ENCODE measurements at places on chromosomes 3 and 15.

GRCh38 chr3:78519281-78519680 lies 1248.5 kb downstream of the ROBO1 start:
- no peak overlapping the region for H3K4me3 ChIP-seq
- no peak overlapping the region for H3K27ac ChIP-seq
- no peak for DNase-seq

- no peak for DNase-seq
- H3K27me3 ChIP-seq = no peaks in the 10 kb centered on the region
- H3K4me1 ChIP-seq = no peaks in the 10 kb centered on the region
- no peak overlapping the region for H3K4me3 ChIP-seq
- H3K36me3 ChIP-seq = no peaks in the 10 kb centered on the region
Observed at GRCh38 chr3:8357859-8358258, 143.8 kb upstream of the LMCD1 start.

DNA sequence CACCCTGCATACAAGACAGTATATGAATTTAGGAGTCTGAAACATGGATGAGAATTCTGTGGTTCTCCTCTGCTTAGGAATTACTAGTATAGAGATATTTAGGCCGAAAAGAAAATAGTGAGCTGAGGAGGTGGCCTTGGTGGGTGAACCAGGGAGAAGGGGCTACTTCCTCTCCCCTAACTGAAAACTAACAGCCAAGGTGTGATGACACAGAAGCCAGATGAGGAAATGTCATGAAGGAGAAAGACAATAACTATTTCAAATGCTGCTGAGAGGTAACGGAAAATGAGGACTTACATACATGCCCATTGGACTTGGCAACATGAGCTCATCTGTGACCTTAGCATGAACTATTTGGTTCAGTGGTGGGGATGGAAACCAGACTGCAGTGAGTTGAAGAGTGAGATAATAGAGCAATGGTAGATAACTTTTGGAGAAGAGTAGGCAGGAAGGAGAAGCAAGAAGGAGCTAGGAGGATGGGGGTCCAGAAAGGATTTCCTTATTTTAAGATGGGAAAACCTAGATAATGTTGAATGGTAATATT lies 114.4 kb upstream of the TSPAN3 start:
- no peak overlapping the region for H3K4me3 ChIP-seq
- no peaks in the 10 kb centered on the region for H3K27me3 ChIP-seq
- no peaks in the 10 kb centered on the region for H3K36me3 ChIP-seq
- no peak for DNase-seq
- peaks cover 7% of the 10 kb centered on the region for H3K4me1 ChIP-seq
- H3K27ac ChIP-seq = no peak overlapping the region

- H3K27ac ChIP-seq = no peak overlapping the region
- H3K4me1 ChIP-seq = no peaks in the 10 kb centered on the region
- H3K4me3 ChIP-seq = no peak overlapping the region
- no peaks in the 10 kb centered on the region for H3K36me3 ChIP-seq
Observed at GRCh38 chr3:115208066-115208750, 61.1 kb upstream of the ZBTB20 start.

DNA sequence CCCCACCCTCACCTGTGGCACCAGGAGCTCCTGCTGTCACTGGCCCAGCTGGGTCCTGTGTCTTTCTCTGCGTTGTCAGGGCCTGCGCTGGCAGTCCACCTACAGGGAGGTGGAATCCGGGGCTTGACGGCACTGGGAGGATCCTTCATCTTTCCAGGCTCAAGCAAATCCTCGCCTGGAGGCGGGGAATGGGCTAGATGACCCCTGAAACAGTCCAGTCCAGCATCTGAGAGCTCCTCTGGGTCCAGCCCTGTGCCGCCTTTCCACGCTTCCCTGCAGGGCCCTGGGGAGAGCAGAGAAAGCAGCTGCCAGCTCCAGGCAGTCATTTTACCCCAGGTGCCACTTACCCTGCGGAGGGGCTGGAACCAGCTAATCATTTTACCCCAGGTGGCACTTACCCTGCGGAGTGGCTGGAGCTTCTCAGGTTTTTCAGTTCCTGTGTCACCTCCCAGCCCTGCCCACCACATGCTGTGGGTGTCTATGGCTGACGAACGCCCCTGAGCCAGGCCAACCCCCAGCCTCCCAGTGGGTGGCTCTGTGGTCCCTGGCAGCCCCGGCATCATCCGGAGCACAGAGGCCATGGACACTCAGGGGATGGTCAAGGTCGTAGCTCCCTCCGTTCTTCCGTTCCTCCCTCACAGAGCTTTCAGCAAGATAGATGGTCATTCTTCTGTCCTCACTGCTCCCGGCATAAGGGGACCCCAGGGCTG lies 17.9 kb upstream of the ADIPOQ start:
- H3K27me3 ChIP-seq = peaks cover 13% of the 10 kb centered on the region
- H3K4me1 ChIP-seq = peaks cover 11% of the 10 kb centered on the region
- no peak overlapping the region for H3K4me3 ChIP-seq
- DNase-seq = no peak

DNA sequence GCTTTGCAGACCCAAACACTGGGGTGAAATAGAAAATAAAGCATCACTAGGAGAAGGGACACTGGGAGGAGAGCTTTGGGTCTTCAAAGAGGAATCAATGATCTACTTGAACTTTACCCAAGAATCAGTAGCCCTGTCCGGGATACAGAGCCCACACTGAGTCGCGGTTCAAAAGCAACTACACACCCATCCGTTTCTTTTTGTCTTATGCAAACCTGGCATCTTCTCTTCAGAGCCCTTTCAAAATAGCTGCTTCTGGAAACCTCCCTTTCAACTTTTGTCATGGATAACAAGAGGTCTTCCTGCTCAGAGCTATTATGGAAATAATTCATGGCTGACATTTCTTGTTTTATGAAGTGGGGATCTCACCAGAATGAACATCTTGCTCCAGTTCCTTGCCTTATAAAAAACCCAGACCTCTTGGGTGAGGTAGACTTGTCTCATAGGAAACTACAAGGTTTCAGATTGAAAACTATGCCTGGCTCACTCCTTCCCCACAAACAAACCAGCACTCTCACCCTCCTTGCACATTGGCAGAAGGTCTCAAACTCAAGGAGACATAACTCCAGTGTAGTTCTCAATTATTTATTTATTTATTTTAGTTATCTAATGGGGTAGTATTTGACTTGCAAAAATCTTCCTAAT lies 115.1 kb upstream of the ARHGEF3 start:
- no peaks in the 10 kb centered on the region for H3K36me3 ChIP-seq
- H3K27ac ChIP-seq = no peak overlapping the region
- no peak for DNase-seq
- H3K4me1 ChIP-seq = no peaks in the 10 kb centered on the region
- no peaks in the 10 kb centered on the region for H3K27me3 ChIP-seq

DNA sequence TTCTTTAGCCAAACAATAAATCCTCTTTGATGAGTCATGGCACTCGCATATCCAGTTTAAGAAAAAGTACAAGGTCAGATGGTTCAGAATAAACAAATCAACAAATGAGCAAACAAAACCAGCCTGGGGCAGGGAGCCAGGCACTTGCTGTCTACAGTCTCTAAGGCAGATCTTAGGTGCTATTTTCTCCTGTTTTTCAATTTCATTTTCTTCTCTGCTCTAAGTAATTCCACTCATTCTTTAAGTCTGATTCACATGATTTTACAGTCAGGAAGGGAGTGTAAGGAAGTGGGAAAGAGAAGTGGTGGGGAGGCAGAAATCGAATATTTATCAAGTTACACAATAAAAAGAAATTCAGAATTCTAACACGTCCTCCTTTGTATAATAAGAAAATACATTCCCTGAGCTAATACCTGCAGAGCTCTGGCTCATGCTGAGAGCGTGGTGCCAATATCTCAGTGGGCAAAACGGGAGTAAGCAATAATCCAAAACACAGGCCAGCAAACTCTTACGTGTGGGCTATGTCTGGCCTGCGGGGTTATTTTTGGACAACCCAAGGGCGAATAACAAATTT lies 298.6 kb downstream of the ADAMTS17 start:
- H3K4me3 ChIP-seq = peak overlapping the region; percentile 15
- peaks cover 24% of the 10 kb centered on the region for H3K4me1 ChIP-seq
- DNase-seq = peak; percentile 63
- H3K27me3 ChIP-seq = no peaks in the 10 kb centered on the region
- peak overlapping the region; percentile 62 for H3K27ac ChIP-seq

GRCh38 chr3:28347374-28348264 lies 902 bp upstream of the ZCWPW2 start:
- no peak for DNase-seq
- no peaks in the 10 kb centered on the region for H3K36me3 ChIP-seq
- peak overlapping the region; percentile 98 for H3K27ac ChIP-seq
- peak overlapping the region; percentile 94 for H3K4me3 ChIP-seq

GRCh38 chr3:20930034-20930433 lies 744.0 kb upstream of the SGO1 start:
- no peak for DNase-seq
- no peaks in the 10 kb centered on the region for H3K27me3 ChIP-seq
- no peak overlapping the region for H3K4me3 ChIP-seq
- no peak overlapping the region for H3K27ac ChIP-seq
- no peaks in the 10 kb centered on the region for H3K4me1 ChIP-seq

DNA sequence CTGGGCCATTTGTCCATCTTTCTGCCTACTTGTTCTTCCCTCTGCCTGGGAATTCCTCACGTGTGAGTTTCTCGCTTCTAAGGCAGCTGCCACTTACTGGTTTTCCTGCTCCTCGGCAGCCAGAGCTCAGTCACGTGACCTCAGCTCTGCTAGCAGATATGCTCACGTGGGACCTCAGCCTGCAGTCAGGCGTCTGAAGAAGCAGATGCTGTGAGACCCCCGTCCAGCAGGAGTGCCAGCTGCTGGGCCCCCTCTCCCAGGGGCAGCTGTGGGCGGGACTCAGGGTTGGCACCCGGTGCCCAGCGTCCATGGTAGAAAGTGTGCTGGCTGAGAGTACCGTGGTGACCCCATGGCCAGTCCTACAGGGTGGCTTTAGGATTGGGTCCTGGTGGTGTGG lies 161.3 kb upstream of the TLE3 start:
- no peak overlapping the region for H3K4me3 ChIP-seq
- no peaks in the 10 kb centered on the region for H3K4me1 ChIP-seq
- no peak overlapping the region for H3K27ac ChIP-seq
- no peaks in the 10 kb centered on the region for H3K36me3 ChIP-seq

- peaks cover 15% of the 10 kb centered on the region for H3K36me3 ChIP-seq
- peak overlapping the region; percentile 80 for H3K27ac ChIP-seq
- peak; percentile 88 for DNase-seq
- H3K4me3 ChIP-seq = peak overlapping the region; percentile 59
- no peaks in the 10 kb centered on the region for H3K27me3 ChIP-seq
Observed at GRCh38 chr3:128794067-128794768, 68.2 kb downstream of the RAB7A start.

DNA sequence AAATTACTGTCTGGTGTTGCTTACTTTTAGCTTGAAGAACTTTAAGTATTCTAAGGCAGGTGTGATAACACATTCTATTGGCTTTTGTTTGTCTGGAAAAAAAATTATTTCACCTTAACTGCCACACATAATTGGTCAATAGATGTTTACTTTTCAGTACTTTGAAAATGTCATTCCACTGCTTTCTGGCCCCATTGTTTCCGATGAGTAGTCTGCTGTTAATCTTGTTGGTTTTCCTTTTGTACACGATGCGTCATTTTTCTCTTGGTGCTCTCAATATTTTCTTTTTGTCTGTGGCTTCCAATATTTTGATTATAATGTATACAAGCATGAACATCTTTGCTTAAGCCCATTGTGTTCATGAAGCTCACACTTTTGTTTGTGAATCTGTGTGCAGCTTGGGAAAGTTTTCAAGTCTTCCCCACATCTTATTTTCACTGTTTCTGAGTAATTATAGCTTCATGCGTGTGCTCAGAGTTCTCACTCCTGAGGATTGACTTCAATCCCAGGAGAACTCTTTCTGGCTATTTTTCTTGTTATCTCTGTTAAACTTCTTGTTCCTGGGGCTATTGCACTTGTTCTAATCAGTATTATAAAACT lies 664.7 kb downstream of the IGSF11 start:
- H3K27ac ChIP-seq = no peak overlapping the region
- H3K4me1 ChIP-seq = no peaks in the 10 kb centered on the region
- H3K4me3 ChIP-seq = no peak overlapping the region
- no peak for DNase-seq
- no peaks in the 10 kb centered on the region for H3K36me3 ChIP-seq

- H3K4me1 ChIP-seq = peaks cover 20% of the 10 kb centered on the region
- no peak overlapping the region for H3K27ac ChIP-seq
- no peaks in the 10 kb centered on the region for H3K27me3 ChIP-seq
- no peaks in the 10 kb centered on the region for H3K36me3 ChIP-seq
- no peak for DNase-seq
Observed at GRCh38 chr15:75677465-75678323, 30.0 kb downstream of the SNX33 start.

- no peak overlapping the region for H3K27ac ChIP-seq
- H3K4me1 ChIP-seq = no peaks in the 10 kb centered on the region
- no peaks in the 10 kb centered on the region for H3K36me3 ChIP-seq
- H3K27me3 ChIP-seq = no peaks in the 10 kb centered on the region
- no peak overlapping the region for H3K4me3 ChIP-seq
Observed at GRCh38 chr15:47945872-47946650, 174.7 kb upstream of the SLC24A5 start.

DNA sequence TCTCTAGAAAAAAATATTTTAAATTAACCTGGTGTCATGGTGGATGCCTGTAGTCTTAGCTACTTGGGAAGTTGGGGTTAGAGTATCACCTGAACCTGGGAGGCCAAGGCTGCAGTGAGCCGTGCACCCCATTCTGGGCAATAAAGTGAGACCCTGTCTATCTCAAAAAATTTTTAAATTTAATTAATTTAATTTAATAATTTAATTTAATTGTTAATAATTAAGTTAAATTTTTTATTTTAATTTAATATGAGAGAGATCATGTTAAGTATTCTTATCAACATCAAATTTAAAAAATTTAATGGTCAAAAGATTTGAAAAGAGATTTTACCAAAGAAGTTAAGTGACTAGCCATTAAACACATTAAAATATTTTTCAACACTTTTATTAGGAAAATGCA lies 40.8 kb upstream of the FOXB1 start:
- no peak for DNase-seq
- H3K36me3 ChIP-seq = no peaks in the 10 kb centered on the region
- no peaks in the 10 kb centered on the region for H3K4me1 ChIP-seq
- no peak overlapping the region for H3K27ac ChIP-seq
- no peaks in the 10 kb centered on the region for H3K27me3 ChIP-seq

DNA sequence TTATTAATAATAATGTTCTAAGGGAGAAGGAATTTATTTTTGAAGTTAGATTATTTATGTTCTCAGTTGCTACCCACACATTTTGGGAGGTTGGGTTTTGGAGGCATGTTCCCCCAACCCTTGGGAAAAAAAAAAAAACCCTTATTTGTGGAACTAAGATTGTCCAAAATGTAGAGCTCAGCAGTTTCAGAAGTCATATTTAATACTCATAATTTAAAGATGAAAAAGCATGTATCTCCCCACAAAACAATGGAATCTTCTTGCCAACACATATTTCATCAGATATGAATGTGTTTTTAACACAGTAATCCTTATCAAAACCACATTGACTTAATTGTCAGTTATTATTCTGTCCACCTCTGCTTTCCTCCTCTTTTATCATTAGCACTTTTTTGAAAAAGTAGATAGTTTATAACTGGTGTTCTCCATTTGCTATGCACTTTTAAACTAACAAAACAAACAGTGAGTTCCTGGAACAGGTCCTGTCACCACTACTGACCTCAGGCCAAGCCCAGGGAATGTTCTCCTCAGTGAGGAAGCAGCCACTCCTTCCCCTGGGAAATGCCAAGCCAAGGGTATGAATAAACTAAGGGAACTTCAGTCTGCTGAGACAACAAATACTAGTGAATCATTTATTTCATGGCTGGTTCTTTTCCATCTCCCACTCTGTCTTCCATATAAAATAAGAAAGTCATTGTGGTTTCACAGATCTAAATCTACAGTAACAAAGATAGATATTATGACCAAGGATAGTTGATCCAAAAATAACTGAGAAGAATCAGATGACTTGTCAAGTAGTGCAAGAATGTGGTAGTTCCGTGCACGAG lies 414.4 kb upstream of the ALCAM start:
- no peak overlapping the region for H3K4me3 ChIP-seq
- no peak for DNase-seq
- no peaks in the 10 kb centered on the region for H3K27me3 ChIP-seq
- no peaks in the 10 kb centered on the region for H3K4me1 ChIP-seq
- H3K27ac ChIP-seq = no peak overlapping the region
